ENCODE measurements at places on chromosomes 11 and 22.

DNA sequence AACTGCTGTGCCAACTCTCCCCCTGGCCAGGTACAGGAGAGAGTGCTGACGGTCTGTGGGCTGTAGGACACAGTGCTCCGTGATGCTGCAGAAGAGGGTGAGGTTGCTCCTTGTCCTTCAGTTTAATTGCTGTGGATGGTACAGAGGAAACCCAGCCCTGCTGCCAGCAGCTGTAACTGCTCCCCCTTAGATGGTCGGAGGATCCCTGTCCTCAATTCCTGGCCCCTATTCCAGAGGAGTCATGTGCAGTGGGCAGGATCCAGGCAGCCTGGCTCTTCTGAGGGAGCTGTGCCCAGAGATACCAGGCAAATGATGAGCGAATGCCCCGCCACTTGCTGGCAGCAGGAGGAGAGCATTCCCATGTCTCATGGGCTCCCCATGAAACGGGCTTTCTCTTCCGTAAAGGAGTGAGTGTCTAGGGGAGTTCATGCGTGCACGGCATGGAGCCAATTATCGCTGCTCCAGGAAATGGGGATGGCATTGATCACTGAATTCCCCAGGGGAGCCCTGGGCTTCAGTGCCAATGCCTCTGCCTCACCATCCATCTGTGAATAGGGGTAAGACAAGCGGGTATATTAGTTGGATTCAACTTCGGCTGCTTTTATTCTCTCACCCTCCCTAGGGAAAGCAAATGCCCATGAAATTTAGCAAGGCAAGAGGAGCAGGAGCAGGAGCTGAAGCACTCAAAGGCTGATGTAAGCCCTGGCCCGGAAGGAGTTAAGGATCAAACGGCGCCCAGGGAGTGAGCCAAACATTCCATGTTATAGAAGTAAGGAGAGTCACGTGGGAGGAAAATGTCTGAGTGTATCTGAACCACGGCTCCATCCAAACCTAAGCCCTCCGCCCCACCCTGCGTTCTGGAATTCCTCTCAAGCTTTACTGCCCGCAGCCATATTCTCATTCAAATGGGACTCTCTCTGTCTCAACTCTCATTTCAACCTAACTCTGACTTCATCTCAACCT lies 51.0 kb upstream of the CSNK2A3 start:
- no peak for DNase-seq

- no peak for DNase-seq
Observed at GRCh38 chr11:35099278-35100012, 39.5 kb upstream of the CD44 start.

GRCh38 chr22:47813661-47814060 lies 1051.2 kb downstream of the TBC1D22A start:
- DNase-seq, result no peak

DNA sequence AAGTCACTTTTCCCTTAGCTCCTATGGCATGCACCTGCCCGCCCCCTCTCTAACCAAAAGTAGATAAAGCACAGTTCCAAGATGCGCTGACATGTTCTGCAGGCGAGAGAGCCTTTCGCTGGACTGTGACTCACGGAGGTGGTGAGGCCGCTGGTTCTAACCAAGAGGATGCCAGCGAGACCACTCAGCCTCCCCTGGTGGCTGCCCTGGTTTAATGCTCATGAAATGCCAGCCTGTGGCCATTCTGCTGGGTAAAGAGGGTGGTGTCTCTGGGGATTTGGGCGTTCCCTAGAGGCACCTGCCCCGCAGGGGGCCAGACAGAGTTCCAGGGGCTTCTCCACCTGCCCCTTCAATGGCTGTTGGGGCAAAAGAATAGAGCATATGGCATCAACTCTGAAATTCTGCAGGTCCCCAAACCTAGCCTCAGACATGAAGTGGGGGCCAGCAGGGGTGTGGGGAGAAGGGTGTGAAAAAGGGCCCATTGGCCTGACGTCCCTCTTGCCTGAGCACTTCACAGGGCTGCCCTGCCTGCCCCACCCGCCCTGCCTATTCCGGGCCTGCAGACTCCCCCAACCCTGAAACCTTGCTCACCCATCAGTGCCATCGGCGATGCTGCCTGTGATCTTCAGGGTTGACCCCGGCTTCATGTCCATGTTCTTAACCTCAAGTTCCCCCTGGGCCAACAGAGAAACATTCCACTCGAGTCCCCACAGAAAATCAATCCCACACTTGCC lies 8.5 kb downstream of the LGALS2 start:
- DNase-seq, result no peak

GRCh38 chr11:17165247-17165890 lies 42.4 kb downstream of the PIK3C2A start:
- DNase-seq, result no peak

DNA sequence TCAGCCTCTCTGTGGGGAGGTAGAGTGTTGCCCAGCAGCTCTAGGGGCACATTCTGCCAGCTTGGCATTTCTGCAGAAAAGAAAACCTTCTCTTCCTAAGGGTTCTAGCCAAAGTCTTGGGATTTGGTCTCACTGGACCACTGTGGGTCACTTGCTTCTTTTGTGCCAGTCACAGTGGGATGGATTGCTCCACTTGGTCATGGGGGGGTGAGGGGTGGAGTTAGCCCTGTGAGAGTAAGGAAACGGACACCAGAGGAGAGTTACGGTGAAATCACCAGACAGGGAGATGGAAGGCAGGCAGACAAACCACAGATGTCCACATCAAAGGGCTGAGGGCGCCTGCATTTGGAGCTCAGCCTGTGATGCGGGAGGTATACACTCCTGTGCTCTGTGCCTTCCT lies 10.8 kb downstream of the SGSM1 start:
- DNase-seq, result no peak
